ENCODE measurements at places on chromosomes 1 and 21.

DNA sequence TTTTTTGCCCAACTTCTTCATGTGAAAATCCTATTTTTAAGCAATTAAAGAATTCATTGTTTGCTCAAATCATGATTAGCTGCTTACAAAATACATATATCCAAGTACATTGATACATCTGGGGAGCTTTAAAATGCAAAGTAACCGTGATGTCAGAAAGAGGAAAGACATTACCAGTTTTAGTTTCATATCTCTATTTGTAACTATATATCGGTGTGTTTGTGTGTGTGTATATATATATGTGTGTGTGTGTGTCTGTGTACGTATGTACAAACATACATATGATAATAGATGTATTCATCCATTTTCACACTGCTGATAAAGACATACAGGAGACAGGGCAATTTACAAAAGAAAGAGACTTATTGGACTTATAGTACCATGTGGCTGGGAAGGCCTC lies 310.1 kb downstream of the DPYD start:
- no peak for DNase-seq

DNA sequence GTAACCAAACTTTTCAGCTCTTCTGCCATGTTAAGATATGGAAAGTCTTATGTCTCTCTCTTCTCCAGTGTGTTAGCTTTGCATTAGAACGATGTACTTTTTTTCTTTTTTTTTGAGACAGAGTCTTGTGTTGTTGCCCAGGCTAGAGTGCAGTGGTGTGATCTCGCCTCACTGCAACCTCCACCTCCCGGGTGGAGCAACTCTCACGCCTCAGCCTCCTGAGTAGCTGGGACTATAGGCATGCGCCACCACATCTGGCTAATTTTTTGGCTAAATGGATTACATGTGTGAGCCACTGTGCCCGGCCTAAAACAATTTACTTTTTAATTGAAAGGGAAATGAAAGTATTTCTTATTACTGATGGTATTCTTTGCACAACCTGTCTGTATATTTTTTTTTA lies 35.8 kb downstream of the SPEN start:
- DNase-seq = no peak

DNA sequence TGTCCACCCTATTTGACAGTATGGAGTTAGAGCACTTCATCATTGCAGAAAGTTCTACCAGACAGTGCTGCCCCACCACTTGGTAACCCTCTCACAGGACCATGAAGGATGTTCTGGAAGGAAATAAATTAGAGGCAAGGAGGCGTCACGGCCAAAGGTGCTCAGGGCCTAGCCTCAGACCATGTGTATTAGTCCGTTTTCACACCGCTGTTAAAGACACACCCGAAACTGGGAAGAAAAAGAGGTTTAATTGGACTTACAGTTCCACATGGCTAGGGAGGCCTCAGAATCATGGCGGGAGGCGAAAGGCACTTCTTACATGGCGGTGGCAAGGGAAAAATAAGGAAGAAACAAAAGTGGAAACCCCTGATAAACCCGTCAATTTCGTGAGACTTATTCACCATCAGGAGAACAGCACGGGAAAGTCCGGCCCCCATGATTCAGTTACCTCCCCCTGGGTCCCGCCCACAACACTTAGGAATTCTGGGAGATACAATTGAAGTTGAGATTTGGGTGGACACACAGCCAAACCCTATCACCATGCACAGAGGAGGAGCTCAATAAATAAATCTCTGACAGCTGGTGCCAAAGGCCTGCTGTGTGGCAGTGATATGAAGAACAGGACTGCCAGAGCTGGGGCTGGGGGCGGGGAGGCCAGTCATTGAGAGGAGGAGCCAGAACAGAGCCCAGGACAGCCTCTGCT lies 75.8 kb downstream of the FHAD1 start:
- DNase-seq = no peak

DNA sequence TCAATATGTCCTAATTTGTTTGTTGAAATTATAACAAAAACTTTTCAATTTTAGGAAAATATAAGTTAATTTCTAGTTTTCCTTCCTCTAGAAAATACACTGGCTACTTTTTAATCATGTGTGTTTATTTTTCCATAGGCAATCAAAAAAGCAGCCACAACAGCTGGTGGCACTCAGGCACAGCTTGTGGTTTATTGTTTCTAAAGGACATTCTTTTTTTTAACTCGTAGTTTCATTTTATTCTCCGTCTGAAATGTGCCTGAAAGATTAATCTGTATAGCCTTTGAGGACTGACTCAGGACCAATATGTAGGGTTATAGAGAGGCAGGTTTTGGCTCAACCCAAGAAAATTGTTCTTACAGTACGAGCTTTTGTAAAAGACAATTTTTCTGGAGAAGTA lies 20.7 kb upstream of the STX12 start:
- DNase-seq = no peak

DNA sequence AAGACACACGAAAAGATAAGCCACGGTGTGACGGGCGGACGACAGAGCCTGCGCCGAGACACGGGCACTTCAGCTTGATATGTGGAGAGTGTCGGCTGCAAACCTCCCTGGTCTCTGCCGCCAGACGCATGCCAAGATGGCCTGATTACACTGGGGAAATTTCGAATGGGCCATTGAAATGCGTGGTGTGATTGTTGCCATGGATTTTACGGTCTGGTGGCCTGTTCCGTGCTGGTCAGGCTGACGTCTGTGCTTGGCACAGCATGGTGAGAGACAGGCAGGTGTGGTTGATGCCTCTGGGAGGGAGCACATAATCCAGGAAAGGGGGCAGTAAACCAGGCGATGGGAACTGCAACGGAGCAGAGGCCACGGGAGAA lies 105.6 kb upstream of the TMPRSS2 start:
- DNase-seq = no peak
